Aortic smooth muscle cell (primary cell): ENCODE measurements at places on chromosomes 2 and 18. TPM values are rescaled to one million over a fixed set of nuclear protein-coding genes. Genes with fewer than 3 reads are reported as not detected.

The ABHD1 gene
- total RNA-seq, result 0.40 TPM in 1 of 2 replicates, not detected in the other

The CBLN2 gene
- not detected in 2 replicates for total RNA-seq

The CYB5A gene
- 45.0 and 82.1 TPM in 2 replicates for total RNA-seq

The RAB11FIP5 gene
- total RNA-seq, result 49.5 and 52.2 TPM in 2 replicates

The EGR4 gene
- total RNA-seq, result not detected in 2 replicates

The RBM43 gene
- 5.9 and 8.0 TPM in 2 replicates for total RNA-seq
